Activated T-helper 1 cell treated with anti-CD3 and anti-CD28 coated beads, Interleukin-12 subunit alpha, Interleukin-12 subunit beta, Interleukin-2, Interleukin-4 antibody, amounts not matched to agents 30 ng/mL and 10 ng/mL and 1 ng/mL, durations not matched to agents 14 hours and 24 hours and 36 hours (primary cell): ENCODE measurements at places on chromosomes 3 and 15. TPM values are rescaled to one million over a fixed set of nuclear protein-coding genes. Genes with fewer than 3 reads are reported as not detected.

The SNAPC5 gene
- total RNA-seq, result 37.3 and 39.0 TPM in 2 replicates

DNA sequence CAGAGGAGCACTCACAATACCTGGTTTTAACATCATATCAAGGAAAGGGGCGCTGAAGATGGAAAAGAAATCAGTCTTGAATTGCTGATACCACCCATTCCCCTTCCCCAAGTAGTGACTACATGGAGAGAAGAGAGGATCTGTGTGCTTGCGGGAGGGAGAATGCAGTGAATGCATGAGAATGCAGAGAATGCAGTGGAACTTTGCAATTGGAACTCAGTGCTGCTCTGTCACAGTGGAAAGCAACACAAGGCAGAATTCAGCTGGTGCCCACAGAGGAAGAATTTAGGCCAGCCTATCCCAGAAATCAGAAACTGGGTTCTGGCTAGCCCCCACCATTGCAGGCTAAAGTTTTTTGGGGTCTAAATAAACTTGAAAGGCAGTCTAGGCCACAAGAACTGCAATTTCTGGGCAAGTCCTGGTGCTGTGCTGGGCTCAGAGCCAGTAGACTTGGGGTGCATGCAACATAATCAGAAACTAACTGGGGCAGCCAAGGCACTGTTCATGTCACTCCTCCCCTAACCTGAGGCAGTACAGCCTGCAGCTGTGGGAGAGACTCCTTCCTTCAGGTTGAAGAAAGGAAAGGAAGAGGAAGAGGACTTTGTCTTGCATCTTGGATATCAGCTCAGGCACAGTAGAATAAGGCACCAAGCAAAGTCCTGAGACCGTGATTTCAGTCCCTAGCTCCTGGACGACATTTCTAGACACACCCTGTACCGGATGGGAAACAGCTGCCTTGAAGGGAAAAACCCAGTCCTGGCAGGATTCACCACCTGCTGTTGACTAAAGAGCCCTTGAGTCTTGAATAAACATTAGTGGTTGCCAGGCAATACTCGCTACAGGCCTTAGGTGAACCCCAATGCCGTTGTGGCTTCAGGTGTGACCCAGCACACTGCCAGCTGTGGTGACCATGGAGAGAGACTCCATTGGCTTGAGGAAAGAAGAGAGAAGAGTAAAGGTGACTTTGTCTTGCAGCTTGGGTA lies 329.3 kb downstream of the TBL1XR1 start:
- no peak overlapping the region for H3K4me3 ChIP-seq
- DNase-seq, result no peak

DNA sequence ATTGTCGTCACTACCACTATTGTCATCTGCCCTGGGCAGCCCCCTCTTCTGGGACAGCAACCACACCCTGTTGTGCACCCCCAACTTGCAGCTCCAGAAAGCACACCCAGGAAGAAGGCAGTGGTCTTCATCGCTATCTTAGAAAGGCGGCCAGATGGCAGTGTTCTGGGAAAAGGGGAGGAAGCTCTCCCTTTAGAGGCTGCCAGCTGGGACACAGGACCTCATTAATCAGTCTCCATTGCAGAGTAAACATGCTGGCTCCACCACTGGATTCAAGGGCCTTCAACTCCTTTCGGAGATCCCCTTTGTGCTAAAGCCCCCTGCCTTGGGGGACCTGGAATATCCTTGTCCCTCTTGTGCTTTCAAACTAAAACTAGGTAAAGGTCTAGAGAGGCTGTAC lies 199.3 kb upstream of the LINGO1 start:
- H3K36me3 ChIP-seq, result no peaks in the 10 kb centered on the region
- DNase-seq, result no peak
- H3K4me3 ChIP-seq, result no peak overlapping the region
- no peak overlapping the region for H3K27ac ChIP-seq

The DNAJA4 gene
- total RNA-seq, result 68.4 and 70.8 TPM in 2 replicates

- H3K27ac ChIP-seq, result no peak overlapping the region
- DNase-seq, result no peak
- no peaks in the 10 kb centered on the region for H3K36me3 ChIP-seq
- H3K4me3 ChIP-seq, result no peak overlapping the region
These were observed 310.2 kb upstream of the PPP2R3A start for GRCh38 chr3:135655328-135655727.

DNA sequence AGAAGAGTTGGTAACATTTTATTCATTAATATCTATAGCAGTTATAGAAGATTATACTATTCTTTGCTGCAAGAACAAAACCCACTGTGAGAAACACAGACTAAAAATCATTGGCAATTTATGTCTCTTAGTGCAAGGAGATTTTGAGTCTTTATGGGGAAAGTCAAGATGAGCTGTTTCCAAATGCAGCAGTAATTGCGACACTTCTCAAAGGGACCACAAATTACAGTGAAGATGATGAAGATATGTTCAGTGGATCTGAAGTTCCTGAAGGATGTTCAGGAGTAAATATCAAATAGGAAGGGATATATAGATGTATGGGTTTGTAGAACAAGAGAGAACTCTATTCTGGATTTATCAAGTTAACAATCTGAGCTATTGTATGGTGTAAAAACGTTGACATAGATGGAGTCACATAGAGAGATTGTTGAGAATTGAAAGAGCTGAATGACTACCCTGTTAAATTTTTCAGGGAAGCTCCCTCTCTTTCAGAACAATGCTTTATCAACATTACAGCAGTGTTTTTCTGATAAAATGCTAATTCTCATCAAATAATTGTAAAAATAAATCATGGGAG lies 71.8 kb downstream of the DTWD1 start:
- H3K4me1 ChIP-seq, result no peaks in the 10 kb centered on the region
- no peak overlapping the region for H3K27ac ChIP-seq
- no peak for DNase-seq
- H3K27me3 ChIP-seq, result peaks cover 9% of the 10 kb centered on the region
- H3K36me3 ChIP-seq, result no peaks in the 10 kb centered on the region
- H3K4me3 ChIP-seq, result no peak overlapping the region

The TGM5 gene
- not detected in 2 replicates for total RNA-seq
